K562 (cell line): ENCODE measurements at places on chromosomes 16 and 17. TPM values are rescaled to one million over a fixed set of nuclear protein-coding genes. Genes with fewer than 3 reads are reported as not detected.

Gene HBM
- total RNA-seq = not detected in 2 replicates

Gene TBX21
- total RNA-seq = 0.07 and 0.18 TPM in 2 replicates

DNA sequence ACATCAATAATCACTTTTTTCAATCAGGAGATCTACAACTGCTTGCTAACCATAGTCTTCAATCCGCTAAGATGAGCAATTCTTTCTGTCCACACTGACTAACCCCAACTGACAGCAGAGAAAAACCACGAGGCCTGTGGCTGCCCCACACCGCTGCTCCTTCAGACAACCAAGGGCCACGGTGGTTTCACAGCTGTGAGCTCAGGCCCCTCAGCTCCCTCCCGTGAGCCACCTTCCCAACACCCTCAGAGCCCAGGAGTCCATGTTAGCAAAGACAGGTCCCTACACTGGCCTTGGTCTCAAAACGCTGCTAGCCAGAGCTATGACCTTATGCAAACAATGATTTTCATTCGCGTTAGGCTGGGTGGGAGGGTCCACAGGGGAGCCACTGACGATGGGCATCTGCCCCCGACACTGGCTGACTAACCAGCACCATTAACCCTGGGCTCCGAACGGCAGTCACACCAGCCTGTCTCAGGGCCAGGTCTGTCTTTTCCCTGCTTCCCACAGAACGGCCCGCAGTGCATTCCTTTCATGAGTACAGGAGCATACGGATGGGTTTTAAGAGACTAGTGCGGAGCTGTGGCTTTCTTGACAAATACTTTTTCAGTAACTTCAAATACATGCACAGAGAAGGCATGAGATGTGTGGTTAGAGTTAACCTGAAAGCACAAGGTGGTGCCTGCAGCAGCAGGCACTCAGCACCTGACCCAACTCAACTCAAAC, 67.3 kb downstream of the ANKRD11 start:
- no peak for DNase-seq

DNA sequence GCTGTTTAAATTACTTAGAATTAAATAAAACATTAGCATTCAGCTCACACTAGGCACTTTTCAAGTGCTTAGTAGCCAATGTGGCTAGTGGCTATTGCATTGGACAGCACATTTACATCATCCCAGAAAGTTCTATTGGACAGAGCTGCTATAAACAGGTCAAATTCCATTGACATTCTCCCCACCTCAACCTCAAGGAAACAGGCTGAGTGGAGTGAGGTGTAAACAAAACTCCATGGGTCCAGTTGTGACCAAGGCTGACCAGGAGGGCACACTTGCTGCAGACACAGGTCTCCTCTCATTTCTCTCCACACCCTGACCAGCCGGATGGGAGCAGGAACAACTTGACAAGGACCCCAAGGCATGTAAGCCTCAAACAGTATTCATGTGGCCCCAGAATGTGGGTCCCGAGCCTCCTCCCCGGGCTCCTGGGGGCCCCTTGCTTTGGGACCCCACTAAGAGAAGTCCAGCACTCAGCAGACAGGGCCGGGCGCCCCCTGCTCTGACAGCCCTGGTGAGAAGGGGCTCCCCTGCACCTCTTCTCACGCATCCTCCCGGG, 488 bp downstream of the C17orf113 start:
- no peak for DNase-seq

GRCh38 chr17:66782851-66783250, 52.1 kb upstream of the CACNG5 start:
- no peak for DNase-seq
